Natural killer cell (primary cell): ENCODE measurements at places on chromosomes 7 and 10.

- DNase-seq = no peak
Measured at GRCh38 chr10:100912013-100912604, 654 bp upstream of the SLF2 start.

GRCh38 chr7:128060018-128060417, 28.8 kb upstream of the LRRC4 start:
- DNase-seq = no peak

- DNase-seq = no peak
Measured at GRCh38 chr7:80298201-80298600, 163.6 kb downstream of the GNAI1 start.

DNA sequence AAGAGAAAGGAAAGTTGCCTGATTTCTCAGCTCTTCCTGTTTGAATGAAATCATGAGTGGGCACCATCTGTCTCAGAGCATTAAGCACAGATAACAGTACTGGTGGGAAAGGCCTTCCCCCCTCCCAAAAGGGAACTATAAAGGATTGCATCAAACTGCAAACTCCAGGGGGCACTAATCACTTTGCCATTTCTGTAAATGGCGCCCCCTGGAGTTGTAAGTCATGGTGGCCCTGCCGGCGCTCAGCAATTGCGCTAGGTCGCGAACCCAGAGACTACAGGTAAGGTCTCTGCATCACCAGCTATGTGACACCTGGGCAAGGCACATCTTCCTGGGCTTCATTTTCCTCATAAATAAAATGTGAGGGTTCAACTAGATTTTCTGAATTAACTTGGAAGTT, 11.1 kb downstream of the LRRC4 start:
- peak; percentile 41 for DNase-seq

- no peak for DNase-seq
Measured at GRCh38 chr10:4813023-4813422, 13.0 kb upstream of the AKR1E2 start.

- no peak for DNase-seq
Measured at GRCh38 chr10:116836902-116837523, 12.3 kb upstream of the ENO4 start.

- no peak for DNase-seq
Measured at GRCh38 chr10:73859784-73860491, 14.4 kb downstream of the CAMK2G start.

GRCh38 chr10:47332946-47333345, 10.7 kb downstream of the GDF2 start:
- DNase-seq = no peak

DNA sequence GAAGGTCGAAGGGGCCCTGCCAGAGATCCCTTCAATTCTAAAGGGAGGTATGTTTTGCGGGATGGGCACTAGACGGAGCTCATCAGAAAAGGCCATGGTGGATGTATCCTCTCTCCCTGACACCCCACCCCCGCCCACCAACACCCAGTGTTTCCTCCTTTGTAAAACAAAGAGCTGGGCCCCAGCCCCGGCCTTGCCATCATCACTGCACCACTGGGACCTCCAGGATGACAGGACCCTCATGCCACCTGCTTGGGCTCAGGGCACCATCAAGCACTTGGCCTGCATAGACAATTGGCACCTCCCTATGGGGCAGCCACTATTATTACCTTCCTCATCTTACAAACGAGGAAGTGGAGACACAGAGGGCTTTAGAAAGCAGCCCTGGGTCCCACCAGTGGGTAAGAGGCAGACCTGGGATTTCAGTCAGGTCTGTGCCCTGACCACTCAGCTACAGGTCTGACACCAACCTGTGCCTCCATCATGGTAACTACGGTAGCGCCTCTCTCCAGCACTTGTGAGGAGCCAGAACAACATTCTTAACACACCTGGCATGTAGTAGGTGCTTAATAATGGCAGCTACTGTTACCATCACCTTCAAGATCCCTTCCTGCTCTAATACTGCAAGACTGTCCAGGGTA, 2.0 kb downstream of the CALML3 start:
- DNase-seq = no peak

DNA sequence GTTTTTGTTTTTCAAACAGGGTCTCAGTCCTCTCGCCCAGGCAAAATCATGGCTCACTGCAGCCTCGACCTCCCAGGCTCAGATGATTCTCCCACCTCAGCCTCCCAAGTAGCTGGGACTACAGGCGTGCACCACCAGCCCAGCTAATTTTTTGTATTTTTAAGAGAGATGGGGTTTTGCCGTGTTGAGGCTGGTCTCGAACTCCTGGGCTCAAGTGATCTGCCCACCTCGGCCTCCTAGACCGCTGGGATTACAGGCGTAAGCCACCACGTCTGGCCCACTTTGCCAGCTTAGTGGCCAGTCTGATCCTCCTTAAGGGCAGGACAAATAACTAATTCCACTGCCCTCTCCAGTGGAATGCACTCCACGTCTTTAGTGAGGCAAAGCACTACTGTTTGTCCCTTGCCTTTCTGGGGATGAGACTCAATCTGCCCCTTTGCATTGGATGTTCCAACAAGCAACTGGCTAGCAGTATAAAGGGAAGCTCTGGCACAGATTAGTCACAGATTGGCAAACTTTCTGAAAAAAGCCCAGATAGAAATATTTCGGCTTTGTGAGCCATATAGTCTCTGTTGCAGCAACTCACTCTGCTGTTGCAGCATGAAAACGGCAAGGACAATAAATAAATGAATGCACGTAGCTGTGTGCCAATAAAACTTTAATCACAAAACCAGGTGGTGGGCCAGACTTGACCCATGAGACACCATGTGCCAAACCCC, 143.8 kb upstream of the RHEB start:
- DNase-seq = no peak

DNA sequence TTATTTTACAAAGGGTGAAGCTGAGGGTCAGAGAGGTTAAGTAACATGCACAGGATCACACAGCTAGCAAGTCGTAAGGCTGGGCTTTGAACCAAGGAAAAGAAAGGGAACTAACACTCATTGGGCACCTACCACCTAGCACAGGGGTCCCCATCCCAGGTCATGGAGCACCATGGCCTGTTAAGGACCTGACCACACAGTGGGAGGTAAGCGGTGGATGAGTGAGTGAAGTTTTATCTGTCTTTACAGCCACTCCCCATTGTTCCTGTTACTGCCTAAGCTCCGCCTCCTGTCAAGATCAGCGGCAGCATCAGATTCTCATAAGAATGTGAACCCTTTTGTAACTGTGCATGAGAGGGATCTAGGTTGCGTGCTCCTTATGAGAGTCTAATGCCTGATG, 222.8 kb downstream of the RAB11FIP2 start:
- no peak for DNase-seq

GRCh38 chr7:30178748-30179436, 44.1 kb downstream of the MTURN start:
- no peak for DNase-seq

DNA sequence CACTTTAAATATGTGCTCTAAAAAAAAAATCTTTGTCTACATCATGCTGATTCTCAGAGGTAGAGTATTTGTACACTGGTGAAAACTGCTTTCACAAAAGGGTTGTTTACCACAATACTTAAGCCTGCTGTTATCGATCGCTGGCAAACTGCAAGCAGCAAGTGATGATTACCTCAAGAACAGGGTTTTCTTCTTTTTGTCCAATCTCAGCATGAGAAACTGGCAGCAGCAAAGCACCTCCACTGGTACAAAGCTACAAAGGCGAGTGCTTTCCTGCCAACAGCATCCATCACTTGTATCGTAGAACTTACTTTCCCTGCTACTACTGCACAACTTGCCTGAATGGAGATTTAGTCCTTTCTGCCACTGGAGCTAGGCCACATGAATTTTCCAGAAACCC, 276.5 kb downstream of the DGKB start:
- no peak for DNase-seq

- no peak for DNase-seq
Measured at GRCh38 chr10:98213740-98214139, 54.3 kb downstream of the LOXL4 start.

DNA sequence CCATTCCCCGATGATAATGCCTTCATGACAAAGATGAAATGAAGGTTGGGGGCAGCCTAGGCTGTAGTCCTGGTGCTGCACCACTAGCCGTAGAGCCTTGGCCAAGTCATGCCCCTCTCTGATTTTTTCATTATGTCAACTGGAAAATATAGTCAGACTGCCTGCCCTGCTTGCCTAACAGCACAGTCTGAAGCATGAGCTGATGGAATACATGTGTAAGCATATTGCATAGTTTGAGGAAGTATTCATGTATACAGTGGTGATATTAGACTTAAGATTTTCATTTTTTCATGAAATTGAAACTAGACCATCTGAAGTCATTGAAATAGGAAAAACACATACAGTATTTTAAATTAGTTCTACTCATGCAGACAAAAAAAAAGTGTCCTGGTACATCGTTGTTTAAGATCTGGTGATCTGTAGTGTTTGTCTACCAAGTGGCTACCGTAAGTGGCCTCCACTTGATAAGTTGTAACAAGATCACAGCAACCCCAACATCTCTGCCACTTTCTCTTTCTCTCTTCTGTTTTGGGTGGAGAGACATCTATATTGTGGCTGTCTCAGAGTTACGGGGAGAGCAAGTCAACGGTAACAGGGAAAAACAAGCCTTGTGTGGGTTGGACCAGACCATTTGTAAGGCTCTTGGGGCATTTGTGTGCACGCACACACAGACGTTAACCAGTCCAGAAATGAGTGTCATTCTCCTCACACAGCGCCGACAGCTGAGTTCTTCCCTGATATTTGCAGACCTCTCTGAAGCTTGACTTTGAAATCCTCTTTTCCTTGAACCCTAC, 716.6 kb upstream of the GALNT17 start:
- no peak for DNase-seq

- DNase-seq = no peak
Measured at GRCh38 chr7:158931804-158932298, 75.5 kb downstream of the DYNC2I1 start.

- no peak for DNase-seq
Measured at GRCh38 chr7:42886893-42887505, 24.9 kb downstream of the C7orf25 start.

- no peak for DNase-seq
Measured at GRCh38 chr10:22652988-22653481, 61.3 kb downstream of the PIP4K2A start.

GRCh38 chr10:92387289-92387940, 96.4 kb downstream of the MARCHF5 start:
- peak; percentile 19 for DNase-seq

GRCh38 chr7:39375047-39375873, 190.9 kb upstream of the YAE1 start:
- DNase-seq = no peak

DNA sequence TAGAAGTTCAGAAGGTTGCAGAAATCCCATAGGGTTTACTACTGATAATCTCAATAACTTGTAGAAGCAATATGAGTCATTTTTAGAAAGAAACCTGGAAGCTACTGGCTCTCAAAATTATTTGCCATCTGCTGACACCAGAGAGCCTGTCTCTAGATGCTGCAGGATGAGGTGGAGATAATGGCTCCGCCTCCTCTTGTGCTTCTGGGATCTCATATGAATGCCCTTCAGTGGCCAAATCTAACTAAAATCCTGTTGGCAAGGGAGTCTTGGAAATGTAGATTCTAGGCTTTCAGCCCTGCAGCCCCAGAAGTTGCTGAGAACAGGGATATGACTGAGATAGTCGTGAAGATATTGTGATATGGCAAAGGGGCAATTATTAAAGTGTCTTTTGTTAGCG, 348.1 kb downstream of the CCSER2 start:
- DNase-seq = no peak

DNA sequence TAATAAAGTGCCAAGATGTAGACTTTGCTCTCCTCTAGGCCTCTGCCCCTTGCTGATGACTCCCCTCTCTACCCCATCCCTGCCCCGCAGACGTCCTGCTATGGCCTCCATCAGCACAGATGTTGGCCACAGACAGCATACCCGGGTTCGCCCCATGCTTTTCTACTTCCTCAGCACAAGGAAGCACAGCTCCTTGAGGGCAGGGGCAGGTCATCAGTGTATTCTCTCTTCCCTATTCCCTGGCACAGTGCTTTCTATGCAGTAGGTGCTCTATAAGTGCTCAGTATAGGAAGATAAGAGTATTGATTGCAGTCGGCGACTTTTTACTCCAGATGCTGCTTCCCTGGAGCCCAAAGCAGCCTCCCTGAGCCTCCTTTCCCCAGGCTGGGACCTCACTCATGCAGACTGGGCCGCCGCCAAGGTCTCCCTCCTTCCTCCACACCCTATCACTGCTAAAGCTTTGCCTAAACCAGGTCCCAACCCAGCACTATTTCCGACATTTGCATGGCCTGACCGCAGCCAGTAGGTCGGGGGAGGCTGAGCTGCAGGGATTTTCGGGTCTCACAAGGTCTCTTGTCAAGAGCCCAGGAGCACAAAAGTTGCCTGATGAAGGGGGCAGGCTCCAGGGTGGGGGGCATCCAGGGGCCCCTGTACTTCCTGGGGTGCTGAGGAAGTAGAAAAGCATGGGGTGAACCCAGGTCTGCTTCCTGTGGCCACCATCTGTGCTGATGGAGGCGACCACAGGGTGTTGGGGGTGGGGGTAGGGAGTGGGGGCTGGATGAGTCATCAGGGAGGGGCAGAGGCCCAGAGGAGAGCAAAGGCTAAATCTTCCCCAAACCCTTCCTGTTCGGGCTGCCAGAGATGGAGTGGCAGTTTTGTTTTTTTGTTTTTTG, 8.0 kb downstream of the CALHM3 start:
- DNase-seq = peak; percentile 62

DNA sequence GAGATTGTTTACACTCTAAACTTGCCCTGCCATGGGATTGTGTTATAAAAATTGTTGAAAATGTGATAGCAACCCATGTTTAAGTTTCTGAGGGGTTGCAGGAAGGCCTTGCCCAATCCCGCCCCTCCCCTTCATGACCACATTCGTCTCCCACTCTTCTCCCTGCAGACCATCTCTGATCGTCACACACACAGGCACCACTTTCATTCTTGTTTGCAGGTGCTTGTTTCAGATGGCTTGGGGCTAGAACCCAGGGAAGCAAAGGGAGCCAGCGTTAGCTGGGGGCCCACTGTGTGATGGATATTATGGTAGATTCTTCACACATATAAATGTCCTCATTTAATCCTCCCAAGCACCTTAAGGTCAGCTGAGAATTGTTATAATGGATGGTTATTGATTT, 286.7 kb upstream of the HABP2 start:
- no peak for DNase-seq

DNA sequence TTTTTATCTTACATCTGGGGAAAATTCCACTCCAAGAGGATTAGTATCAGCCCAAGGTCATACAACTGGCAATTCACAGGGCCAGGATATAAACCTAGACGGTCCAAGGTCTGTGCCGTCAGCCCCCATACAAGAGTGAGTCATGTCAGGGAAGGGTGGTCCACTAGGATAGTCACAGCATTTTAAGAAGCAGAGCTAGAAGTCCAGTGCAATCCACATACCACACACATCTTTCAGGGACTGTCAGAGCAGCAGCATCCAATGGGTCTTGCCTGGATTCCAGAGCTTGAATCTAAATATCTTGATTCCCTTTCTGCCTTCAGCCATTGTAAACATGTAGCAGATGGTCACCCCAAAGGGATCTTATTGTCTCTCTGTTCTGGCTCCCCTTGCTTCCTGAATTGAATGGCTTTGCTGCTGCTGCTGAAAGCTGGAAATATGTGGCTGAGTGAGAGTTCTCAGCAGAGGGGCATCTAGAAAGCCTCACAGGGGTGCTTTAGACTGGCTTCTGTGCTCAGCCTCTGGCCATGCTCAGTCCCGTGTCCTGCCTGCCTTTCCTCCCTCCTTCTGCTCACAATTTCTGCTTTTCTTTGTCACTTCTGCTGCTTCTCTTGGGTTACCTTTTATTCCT, 9.9 kb upstream of the OR6V1 start:
- DNase-seq = no peak

GRCh38 chr7:155738104-155738503, 74.2 kb downstream of the SHH start:
- no peak for DNase-seq

GRCh38 chr7:159175792-159176191, 31.1 kb upstream of the VIPR2 start:
- peak; percentile 69 for DNase-seq
